ENCODE measurements at places on chromosomes 5 and 9. TPM values are rescaled to one million over a fixed set of nuclear protein-coding genes. Genes with fewer than 3 reads are reported as not detected.

DNA sequence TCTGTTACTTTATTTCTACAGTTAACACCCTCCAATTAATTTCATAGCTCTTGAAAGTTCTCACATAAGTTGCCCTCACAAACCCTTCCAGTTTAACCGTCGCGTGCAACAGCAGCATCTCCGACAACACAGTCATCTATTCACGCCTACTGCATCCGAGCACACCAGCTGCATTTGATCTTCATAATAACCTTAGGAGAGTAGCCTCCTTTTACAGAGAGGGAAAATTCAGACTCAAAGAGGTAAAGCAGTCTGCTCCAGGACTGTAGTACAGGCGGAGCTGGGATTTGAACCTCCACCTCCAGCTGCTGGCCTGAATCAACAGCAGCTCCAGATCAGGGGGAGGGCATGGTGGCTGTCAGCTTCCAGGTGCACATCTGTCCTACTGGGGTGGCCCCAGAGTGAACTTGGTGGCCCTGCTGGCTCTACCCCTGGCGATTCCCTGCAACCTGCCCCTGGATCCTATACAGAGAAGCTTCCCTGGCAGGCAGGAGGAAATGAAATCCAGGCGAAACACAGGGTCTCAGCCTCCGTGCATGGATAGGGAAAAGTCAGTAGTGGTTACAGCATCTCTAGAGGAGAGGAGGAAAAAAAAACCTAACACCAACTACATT lies 71.6 kb upstream of the UNC5A start:
- no peak overlapping the region for H3K27ac ChIP-seq
- H3K36me3 ChIP-seq = no peaks in the 10 kb centered on the region
- H3K4me3 ChIP-seq = no peak overlapping the region
- H3K4me1 ChIP-seq = peaks cover 3% of the 10 kb centered on the region

- H3K27me3 ChIP-seq = no peaks in the 10 kb centered on the region
- H3K27ac ChIP-seq = no peak overlapping the region
- no peak overlapping the region for H3K4me3 ChIP-seq
- H3K4me1 ChIP-seq = no peaks in the 10 kb centered on the region
Measured at GRCh38 chr9:23643656-23644258, 182.3 kb downstream of the ELAVL2 start.

GRCh38 chr9:112846528-112847488 lies 43.9 kb downstream of the SLC46A2 start:
- H3K4me1 ChIP-seq = peaks cover 14% of the 10 kb centered on the region
- no peak overlapping the region for H3K4me3 ChIP-seq
- H3K27ac ChIP-seq = no peak overlapping the region
- H3K36me3 ChIP-seq = no peaks in the 10 kb centered on the region
- H3K27me3 ChIP-seq = no peaks in the 10 kb centered on the region

The NR5A1 gene
- 0.07 TPM for total RNA-seq

The F12 gene
- total RNA-seq = 6.5 TPM

The C9orf153 gene
- total RNA-seq = 0.21 TPM

The UBE2QL1 gene
- total RNA-seq = 0.28 TPM

All from activated T-cell treated with anti-CD3 and anti-CD28 coated beads, Interleukin-2, amount 50 U/mL, for 72 hours (primary cell).